ENCODE measurements at places on chromosomes 2 and 18.

DNA sequence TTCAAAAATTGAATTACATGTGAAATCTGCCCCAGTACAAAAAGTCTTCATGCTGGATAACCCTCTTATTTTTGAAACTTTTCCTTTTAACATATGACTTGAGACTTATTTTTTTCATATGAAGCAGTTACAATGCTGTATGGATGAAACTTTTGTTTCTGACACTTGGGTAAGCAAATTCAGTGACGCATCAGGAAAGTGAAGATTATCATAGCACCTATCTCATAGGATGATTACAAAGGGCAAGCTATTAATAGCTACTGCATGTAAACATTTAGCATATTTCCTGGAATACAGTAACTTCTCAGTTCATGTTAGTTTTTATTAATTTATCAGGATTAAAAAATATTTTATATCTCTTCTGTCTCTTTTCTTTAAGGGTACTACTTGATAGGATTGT, 1109.2 kb downstream of the LRP1B start:
- DNase-seq: no peak

DNA sequence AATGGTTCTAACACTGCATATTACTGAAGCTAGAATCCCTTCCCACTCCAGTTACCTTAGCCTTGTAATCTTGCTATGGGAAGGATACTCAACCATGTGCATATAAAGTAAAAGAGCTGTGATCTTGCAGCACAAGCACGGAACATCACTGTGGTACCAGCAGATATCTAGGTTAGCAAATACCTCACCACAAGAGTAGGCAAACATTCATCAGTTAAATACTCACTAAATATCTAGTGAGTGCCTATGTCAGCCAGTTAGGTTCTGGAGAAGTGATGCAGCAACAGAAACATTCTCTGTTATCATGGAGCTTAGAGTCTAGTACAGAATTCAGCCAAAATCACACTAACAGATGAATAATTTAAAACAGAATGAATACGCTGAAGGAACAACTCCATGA, 349.6 kb upstream of the UBE2E3 start:
- no peak for DNase-seq

- DNase-seq: no peak
Observed at GRCh38 chr2:168315331-168316072, 68.1 kb upstream of the STK39 start.

DNA sequence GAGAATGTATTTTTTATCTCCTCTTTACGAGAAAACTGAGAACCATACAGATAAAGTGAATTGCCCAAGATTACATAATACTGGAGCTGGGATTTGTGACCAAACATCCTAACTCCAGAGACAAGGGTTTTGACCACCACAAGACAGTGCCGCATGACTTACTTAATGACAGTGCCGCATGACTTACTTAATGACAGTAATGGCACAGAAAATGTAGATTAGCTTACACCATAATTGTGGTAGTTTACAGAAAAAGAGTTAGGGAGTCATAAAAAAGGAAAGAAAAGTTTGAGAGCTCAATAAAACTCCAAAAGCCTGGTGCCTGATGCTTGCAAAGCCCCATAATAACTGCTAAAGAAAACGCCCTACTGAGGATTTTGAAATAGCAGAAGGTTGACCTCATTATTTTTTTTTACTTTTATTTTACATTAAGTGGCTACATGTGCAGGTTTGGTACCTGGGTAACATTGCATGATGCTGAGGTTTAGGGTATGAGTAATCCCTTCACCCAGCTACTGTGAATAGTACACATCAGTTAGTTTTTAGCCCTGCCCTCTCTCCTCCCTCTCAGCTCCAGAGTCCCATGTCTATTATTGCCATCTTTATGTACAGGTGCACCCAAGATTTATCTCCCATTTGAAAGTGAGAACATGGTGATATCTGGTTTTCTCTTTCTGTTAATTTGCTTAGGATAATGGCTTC, 310.0 kb upstream of the UBE2E3 start:
- no peak for DNase-seq

DNA sequence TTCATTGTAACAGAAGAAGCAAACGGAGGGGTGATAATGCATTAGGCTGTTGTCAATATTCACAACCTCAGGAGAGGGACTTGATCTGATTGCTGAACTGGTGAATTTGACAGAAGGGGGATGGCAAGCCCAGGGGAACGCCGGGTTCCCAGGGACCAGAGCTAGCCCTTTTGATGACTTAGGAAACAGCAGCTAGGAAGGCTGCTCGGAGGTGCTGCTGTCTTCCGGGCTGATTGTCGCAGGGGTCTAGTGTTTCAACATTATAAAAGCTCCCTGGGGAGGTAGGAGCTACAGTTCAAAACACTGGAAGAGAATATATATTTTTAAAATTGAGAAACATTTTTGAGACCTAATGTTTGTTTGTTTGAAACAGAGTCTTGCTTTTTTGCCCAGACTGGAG, 47.3 kb downstream of the CD8B2 start:
- no peak for DNase-seq

Measured in GM04504 (cell line).